ENCODE measurements at places on chromosomes 13 and 19.

DNA sequence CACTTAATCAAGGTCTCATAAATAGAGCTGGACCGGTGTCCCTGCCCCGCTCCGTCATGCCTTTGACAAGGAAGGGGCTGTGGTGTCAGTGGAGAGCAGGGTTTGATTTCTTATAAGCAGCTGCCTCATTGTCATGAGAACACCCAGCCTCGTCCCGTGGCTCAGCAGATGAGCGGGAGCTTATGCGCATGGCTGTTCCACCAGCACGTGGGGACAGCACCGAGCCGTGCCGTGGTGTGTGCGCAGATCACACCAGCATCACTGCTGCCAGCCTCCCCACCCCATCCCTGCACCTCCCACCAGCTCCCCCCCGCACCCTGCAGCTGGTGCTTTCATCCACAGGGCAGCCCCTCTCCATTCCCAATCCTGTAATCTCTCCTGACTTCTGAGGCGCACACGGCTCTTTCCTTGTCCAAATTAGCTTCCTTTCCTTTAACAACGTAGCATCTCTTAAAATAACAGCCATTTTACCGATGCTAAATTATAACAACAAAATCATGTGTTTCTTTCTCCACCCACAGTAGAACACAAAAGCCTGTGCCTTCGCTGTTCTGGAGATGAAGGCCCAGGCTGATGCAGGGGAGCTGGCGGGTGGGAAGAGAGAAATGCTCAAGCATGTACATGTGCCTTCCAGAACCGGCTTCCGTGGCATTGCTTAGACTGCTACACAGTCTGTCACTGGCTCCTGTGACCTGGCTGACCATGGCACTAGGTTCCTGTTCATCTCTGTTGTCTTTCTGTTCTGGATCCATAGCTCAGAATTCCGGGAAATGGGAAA lies 96.8 kb downstream of the RAB20 start:
- no peak for DNase-seq

GRCh38 chr19:16595097-16595496 lies 22.9 kb upstream of the SLC35E1 start:
- no peak for DNase-seq

- no peak for DNase-seq
Observed at GRCh38 chr13:38950987-38951386, 39.6 kb downstream of the STOML3 start.

DNA sequence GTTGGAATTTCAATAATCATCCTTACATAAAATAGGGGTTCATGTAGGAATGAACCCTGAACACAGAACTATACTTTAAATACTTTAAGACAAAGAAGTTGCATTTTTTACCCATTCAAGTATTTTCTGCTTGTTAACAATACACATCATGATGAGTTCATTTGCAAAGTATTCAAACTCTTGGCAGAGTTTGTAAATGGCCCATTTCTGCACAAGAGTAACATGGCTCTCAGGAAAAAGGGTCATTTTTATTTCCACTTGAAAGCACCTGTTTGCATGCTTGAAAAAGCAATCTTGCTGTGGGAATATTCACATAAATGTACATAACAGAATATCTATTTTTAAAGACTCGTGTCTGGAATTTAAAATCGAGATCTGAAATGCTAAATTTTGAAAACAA lies 18.1 kb downstream of the ESD start:
- no peak for DNase-seq

GRCh38 chr13:58406545-58406944 lies 775.0 kb downstream of the PCDH17 start:
- DNase-seq, result no peak

- DNase-seq, result peak; percentile 48
Observed at GRCh38 chr19:5031231-5032100, 62.6 kb downstream of the KDM4B start.

GRCh38 chr19:27672309-27673047 lies 1540.5 kb downstream of the UQCRFS1 start:
- DNase-seq, result no peak

DNA sequence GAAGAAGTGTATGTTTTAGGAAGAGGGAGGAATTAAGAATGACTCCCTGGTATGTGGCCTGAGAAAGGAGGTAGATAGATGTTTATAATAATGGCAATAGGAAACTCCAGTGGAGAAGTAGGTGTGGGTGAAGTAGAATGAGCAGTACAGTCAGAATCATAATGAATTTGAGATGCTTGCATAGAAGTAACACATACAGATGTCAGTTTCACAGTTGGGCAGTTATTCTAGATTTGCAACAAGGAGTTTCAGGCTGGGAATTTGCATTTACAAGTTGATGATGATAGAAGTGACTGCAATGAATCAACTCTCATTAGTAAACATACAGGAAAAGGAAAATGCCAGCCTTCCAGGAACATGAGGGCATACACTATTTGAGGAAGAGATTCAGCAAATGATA lies 149.0 kb downstream of the SLITRK1 start:
- DNase-seq, result no peak

- no peak for DNase-seq
Observed at GRCh38 chr13:100630555-100630954, 42.0 kb upstream of the GGACT start.

DNA sequence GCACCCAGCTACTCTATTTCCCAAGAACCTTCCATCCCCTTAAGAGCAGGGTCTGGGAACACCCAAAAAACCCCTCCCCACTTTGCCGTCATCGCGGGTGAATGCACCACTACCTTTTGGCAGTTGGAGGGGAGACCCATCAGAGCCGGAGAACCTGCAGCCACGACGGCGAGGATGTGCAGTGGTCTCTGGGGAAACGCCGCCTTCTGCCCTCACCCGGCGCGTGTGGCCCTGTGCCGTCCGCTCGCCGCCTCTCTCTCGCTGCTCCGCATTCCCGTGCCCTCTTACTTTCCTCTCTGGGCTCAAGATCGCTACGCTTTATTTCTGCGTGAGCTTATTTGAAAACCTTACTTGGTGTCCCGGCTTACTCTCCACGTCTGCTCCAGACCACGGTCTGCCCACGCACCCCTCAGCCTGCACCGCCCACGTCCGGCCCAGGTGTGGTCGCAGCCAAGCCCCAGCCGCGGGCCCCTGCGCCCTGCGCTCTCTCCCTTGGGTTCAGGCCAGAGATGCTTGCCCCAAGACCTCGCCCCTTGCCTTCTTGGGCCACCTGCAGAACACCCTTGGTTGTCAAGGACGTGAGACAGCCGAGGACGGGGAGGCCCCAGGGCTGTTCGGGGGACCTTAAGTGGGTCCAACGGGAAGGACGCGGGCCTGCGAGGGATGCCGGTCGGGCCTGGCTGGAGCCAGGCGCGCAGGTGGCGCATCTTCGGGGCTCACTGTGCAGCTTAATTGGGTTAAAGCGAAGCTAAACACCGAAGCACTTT lies 2.0 kb upstream of the MAB21L1 start:
- no peak for DNase-seq

- DNase-seq, result peak; percentile 97
Observed at GRCh38 chr19:44891016-44891882, at the start of gene TOMM40. Gene TOMM40 (plus strand): TSS chr19:44891254. CDS start chr19:44891416, 162 bp downstream.

GRCh38 chr19:30169196-30169900 lies 202.8 kb upstream of the ZNF536 start:
- DNase-seq, result no peak

DNA sequence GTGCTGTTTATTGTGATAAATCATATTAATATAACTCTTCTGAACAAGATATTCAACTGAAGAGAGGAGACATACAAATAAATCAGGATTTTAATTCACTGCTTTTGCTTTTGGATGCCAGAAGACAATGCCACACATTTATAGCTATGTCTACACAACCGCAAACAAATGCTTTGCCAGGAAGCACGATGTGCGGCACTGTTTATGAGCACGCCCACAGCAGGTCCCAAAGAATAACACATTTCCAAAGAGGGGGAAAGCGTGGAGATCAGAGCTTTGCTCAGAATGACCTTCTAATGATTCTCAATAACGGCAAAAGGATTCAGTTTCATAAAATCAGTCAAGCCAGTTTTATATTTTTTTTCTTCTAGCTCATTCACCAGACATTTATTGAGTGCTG lies 16.7 kb downstream of the FAM216B start:
- DNase-seq, result no peak

- DNase-seq, result no peak
Observed at GRCh38 chr13:38630780-38631179, 56.1 kb upstream of the FREM2 start.

DNA sequence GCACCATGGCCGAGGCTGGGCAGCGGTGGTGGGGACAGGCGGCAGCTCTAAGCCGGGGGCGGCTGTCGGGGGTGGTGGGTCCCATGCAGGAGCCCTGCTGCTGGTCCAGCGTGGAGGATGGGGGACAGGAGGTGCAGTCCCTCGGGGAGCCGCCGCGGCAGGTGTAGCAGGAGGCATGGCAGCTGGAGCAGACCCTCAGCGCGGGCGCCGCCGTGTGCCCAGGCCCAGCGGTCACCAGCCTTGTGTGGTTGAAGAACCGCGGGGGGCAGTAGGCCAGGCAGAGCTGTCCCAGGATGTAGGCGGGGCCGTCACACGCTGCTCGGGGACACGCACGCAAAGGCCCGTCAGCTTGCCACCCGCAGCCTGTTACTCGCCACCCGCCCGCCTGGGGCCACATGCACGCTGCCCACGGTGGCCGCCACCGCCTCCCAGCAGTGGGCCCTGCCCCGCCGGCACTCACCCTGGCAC lies 2.9 kb upstream of the C19orf25 start:
- no peak for DNase-seq

- no peak for DNase-seq
Observed at GRCh38 chr13:87376081-87376480, 295.1 kb upstream of the SLITRK5 start.

- no peak for DNase-seq
Observed at GRCh38 chr19:48770266-48770665, 14.9 kb downstream of the FGF21 start.

GRCh38 chr19:14056069-14056666 lies 5.7 kb downstream of the PALM3 start:
- DNase-seq, result no peak

GRCh38 chr19:50857366-50857765 lies 2.7 kb downstream of the KLK3 start:
- no peak for DNase-seq

DNA sequence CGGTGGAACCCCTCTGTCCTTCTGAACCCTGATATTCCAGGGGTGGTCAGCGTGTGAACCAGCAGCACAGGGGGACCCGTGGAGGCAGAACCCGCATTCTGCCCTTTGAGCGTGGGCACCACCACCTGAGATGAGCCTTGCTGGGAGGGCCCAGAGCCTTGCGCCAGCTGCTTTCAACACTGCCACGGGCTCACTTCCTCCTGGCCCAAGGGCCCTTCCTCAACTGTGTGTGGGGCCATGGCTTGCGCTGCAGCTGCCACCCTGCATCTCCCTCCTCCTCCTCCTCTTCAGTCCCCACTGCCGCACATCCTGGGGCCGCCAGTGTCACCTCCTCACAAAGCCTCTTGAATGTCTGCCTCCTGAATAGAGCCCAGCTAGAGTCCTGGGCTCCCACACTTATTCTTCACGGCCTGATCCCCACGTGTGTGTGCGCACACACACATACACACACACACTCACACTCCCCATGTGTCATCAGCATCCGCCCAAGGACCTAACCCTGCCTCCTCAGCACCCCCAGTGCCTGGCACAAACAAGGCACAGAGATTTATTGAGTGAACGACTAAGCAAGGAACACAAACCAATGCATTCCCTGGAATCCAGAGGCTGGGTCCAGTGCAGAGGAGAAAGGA lies 26.9 kb upstream of the TMEM160 start:
- no peak for DNase-seq

DNA sequence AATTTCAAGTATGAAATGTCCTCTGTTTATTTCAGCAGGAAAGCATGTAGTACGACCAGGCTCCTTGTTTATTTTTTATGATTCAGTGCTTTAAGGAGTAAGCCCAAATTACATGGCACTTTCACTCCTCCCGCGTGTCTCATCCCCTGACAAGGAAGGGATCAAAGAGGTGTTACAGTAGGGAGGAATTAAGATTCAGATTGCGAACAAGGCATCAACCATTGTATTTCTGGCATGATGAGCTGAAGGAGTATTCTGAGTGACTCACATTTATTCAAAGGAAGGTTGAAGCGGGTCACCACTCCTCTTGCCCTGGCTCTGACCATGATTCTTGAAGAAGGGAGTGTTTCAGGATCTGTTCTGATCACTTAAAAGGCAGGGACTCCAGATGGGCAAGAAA lies 46.1 kb upstream of the CNMD start:
- DNase-seq, result no peak

DNA sequence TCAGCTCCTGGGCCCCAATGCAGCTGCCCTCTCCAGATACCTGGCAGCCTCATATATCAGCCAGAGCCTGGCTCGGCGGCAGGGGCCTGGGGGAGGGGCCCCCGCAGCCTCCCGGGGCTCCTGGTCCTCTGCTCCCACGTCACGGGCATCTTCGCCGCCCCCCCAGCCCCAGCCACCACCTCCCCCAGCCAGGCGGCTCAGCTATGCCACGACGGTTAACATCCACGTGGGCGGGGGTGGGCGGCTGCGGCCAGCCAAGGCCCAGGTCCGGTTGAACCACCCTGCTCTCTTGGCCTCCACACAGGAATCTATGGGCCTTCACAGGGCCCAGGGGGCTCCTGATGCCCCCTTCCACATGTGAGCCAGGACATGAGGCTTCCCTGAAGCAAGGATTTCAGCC lies 10.8 kb downstream of the RPS16 start:
- DNase-seq, result no peak

GRCh38 chr19:6999933-7000332 lies 21.3 kb downstream of the MBD3L2B start:
- DNase-seq, result no peak

GRCh38 chr19:33486936-33487811 lies 34.4 kb downstream of the PEPD start:
- DNase-seq, result no peak

DNA sequence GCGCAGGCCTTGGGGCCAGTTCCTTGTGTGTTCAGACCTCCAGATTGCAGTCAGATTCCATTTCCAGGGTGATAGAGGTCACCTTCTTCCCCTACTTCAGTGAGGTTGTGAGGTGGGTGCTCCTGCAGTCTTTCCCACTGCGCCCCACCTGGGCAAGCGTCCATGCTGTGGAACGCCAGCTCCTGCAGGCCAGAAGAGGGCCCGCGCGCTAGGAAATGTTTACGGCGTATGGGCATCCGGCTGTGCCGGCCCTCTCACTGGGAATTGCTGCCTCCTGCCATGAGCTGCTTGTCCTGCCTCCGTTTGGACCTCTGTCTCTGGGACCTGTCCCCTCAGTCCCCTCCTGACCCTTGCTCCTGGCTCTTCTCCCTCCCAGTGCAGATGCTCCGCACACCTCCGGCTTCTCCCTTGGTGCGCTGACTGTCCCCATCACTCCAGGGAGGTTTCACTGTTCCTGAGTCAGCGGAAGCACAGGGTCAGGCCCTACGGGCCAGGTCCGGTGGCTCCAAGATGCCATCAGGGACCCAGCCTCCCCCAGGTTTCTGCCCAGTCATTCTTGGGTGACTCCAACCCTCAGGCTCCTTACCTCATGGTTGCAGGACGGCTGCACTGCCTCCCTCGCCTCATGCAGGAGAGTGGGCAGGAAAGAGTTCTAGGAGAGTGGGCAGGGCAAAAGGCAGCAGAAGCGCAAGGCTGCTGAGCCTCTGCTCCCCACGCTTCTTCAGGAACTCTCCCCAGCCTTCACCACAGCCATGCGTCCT lies 56.6 kb downstream of the SMARCA4 start:
- no peak for DNase-seq

GRCh38 chr19:30207357-30207756 lies 164.8 kb upstream of the ZNF536 start:
- DNase-seq, result no peak

- DNase-seq, result no peak
Observed at GRCh38 chr13:113904411-113904810, 40.5 kb upstream of the GAS6 start.

- DNase-seq, result no peak
Observed at GRCh38 chr19:47757617-47758442, 12.5 kb downstream of the NOP53 start.

GRCh38 chr13:94494026-94494425 lies 14.5 kb upstream of the DCT start:
- no peak for DNase-seq

GRCh38 chr19:4519172-4519496 lies 848 bp upstream of the PLIN4 start:
- DNase-seq, result no peak

Data from activated CD8-positive, alpha-beta memory T cell treated with anti-CD3 and anti-CD28 coated beads for 48 hours (primary cell).